ENCODE measurements at places on chromosomes 6 and 20. TPM values are rescaled to one million over a fixed set of nuclear protein-coding genes. Genes with fewer than 3 reads are reported as not detected.

GRCh38 chr20:10733122-10733521, 59.3 kb upstream of the JAG1 start:
- H3K27ac ChIP-seq: no peak overlapping the region
- H3K36me3 ChIP-seq: no peaks in the 10 kb centered on the region
- no peaks in the 10 kb centered on the region for H3K4me1 ChIP-seq
- H3K4me3 ChIP-seq: no peak overlapping the region
- no peak for DNase-seq

DNA sequence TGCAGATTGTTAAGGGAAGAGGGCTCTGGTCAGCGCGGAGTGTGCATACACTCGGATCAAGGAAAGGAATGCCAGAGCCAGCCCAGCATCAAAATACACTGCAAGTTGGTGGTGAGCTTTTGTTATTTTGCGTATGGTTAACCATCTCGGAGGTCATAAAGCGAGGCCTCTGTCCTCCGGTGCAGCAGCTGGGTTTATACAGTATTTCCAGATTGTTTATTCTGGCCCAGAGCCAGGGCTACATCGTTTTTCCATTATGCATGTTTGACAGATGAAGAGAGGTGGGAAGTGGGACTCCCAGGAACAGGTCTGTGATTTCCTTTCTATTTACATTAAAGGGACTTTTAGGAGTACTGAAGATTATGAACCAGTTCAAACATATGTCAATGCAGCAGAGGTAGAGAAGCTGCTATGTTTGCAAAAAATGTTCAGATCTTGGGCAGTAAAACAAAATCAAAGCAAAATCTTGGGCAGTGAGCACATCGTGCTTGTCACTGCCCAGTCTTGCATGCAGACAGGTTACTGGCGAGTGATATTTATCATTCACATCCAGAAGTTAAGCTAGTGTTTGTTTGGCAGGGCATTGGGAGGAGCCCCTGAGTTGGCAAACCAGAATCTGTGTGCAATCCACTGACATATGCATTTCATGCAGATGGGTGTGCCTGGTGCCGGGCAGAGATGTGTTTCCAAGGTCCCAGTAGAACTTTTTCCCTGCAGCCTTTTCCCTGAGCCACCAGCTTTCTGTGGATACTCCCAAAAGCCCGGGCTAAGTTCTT, 256.3 kb upstream of the TAB2 start:
- no peak overlapping the region for H3K27ac ChIP-seq

DNA sequence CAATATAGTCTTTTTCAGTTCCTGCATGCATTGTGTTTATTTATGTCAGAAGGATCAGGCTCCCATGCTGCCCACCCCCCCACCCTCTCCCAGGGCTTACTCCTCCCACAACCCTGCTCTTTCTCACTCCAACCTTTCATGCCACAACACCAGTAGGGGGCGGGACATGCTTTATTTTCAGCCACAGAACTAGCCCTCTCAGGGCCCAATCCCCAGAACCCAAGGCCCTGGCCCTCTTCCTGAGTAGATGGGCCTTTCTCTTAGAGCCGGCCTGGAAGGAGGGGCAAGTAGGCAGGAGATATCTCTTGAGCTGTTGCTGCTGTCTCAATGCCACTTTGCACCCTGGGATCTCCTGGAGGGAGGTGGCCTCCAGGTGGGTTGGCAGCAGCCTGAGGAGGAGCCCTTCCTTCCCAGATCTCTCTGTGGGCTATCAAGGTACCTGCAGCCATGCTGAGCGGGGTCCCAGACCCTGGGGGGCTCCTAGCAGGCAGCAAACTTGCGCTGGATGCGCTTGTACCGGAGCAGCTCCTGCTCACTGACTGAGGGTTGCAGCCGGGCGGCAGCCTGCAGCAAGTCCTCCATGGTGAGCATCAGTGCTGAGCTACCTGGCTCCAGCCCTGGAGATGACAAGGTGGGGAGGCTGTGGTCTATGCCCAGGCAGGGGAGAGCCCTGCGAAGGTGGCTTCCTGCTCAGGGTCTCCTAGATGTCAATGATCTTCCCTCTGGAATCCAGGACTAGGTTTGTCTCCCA, 3.5 kb downstream of the GNMT start:
- peaks cover 73% of the 10 kb centered on the region for H3K36me3 ChIP-seq
- no peak overlapping the region for H3K4me3 ChIP-seq
- H3K4me1 ChIP-seq: peaks cover 22% of the 10 kb centered on the region
- H3K27ac ChIP-seq: no peak overlapping the region

DNA sequence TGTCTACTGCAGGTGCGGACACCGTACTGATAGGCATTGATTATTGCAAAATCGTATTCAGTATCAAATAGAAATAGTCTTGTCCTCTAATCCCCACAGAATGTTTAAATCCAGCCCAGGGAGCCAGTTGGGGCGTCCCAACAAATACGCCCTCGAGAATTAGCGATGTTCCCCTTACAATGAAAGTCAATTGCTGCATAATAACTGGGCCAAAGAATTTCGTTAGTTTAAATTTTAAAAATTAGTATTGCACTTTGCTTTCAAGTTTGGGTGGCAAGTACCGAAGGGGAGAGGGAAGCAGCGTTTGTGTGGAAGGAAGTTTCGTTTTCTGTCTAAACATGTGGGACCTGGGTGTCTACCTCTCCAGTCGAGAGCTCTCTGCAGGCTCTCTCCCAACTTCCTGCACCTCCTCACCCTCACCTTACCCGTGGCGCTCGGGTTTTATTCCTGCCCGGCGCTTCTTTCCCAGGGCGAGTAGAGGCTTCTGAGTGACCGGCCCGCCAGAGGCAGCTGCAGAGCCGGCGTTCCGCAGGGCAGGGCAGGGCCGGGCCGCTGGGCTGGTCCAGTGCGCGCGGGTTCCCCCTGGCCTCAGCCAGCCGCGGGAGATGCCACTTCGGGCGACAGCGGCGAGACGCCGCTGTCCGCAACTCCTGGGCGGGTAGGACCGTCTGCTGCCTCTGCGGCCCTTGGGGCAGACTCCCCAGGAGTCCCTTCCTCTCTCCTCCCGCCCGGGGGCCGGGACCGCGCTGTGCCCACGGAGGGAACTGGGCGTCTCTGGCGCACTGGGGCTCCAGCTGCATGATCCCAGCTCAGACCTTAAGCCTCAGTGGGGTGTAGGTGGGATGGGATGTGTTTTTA, 862 bp upstream of the TFAP2C start:
- H3K36me3 ChIP-seq: no peaks in the 10 kb centered on the region
- H3K4me3 ChIP-seq: peak overlapping the region; percentile 70
- DNase-seq: no peak
- H3K27me3 ChIP-seq: peaks cover 95% of the 10 kb centered on the region
- peaks cover 70% of the 10 kb centered on the region for H3K4me1 ChIP-seq

- peaks cover 17% of the 10 kb centered on the region for H3K4me1 ChIP-seq
- DNase-seq: no peak
- no peak overlapping the region for H3K4me3 ChIP-seq
- peaks cover 94% of the 10 kb centered on the region for H3K36me3 ChIP-seq
Measured at GRCh38 chr20:35012227-35013069, 56.8 kb downstream of the MYH7B start.

Gene LPA
- total RNA-seq: not detected

Gene XKR7
- not detected for total RNA-seq

Gene HLA-DOA
- 11.5 TPM for total RNA-seq

DNA sequence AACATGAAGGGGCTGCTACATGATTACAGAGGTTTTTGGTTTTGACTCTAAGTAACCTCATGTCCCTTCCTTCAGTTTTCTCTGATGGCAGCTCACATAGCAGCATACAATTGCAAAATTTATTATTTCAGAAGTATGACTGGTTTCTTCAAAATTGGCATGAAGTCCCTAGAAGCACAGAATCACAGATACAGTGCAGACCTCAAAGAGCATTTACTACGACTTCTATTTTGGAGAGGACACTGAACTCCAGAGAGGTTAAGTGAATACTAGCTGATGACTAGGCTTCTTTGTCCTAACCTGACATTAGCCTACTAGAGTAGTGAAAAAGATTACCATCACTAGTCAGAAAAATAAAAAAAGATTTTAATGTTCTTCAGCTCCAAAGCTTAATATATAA, 664.3 kb downstream of the RFPL4B start:
- no peaks in the 10 kb centered on the region for H3K4me1 ChIP-seq
- H3K4me3 ChIP-seq: no peak overlapping the region
- no peaks in the 10 kb centered on the region for H3K27me3 ChIP-seq
- no peak for DNase-seq

DNA sequence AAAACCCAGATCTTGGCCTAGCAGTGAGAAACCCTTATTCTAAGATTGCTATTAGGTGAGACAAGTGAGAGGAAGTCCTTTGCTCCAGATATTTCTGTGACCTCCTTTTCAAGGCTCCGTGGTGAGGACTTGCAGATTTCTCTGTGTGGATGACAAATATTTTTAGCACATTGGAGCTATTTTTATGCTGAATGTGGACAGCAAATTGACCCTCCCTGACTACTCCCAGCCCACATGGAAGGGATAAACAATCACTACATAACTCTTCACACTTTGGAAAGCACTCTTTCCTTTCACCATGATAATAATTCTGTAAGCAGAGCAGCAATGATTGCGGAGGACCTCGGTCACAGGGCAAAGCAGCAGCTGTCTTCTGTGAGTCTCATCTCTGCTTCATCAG, 88.0 kb upstream of the ADGRF1 start:
- H3K27ac ChIP-seq: peak overlapping the region; percentile 60
- H3K4me1 ChIP-seq: peaks cover 38% of the 10 kb centered on the region
- no peak for DNase-seq
- no peak overlapping the region for H3K4me3 ChIP-seq
- no peaks in the 10 kb centered on the region for H3K27me3 ChIP-seq

Gene C6orf136
- 8.0 TPM for total RNA-seq

- no peaks in the 10 kb centered on the region for H3K27me3 ChIP-seq
- DNase-seq: no peak
- peaks cover 15% of the 10 kb centered on the region for H3K4me1 ChIP-seq
- no peak overlapping the region for H3K4me3 ChIP-seq
- H3K27ac ChIP-seq: no peak overlapping the region
Measured at GRCh38 chr6:52317211-52317610, 32.7 kb upstream of the MCM3 start.

GRCh38 chr6:157064502-157064901, 258.8 kb downstream of the TMEM242 start:
- H3K36me3 ChIP-seq: no peaks in the 10 kb centered on the region
- no peak overlapping the region for H3K27ac ChIP-seq
- H3K27me3 ChIP-seq: no peaks in the 10 kb centered on the region
- H3K4me1 ChIP-seq: peaks cover 59% of the 10 kb centered on the region
- H3K4me3 ChIP-seq: no peak overlapping the region
- DNase-seq: no peak
